ENCODE measurements at places on chromosomes 2 and 18.

- no peak for DNase-seq
Measured at GRCh38 chr2:177748360-177748759, 324.2 kb downstream of the PDE11A start.

DNA sequence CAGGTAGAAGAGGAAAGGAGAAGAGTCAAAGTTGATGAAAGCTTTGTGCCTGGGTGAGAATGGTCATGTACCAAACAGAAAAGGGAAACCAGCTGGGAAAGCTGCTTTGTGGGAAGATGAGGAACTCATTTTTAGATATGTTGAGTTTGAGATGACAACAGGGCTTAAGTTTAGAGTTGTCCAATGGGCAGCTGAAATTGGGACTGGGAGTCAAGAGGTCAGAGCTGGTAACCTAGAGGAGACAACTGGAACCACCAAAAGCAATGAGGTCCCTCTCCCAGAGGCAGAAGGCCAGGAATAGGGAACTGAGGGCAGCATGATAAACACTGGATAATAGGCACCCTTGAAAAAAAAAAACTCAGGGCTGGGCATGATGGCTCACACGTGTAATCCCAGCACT lies 48.8 kb downstream of the SLC4A1AP start:
- no peak for DNase-seq

- no peak for DNase-seq
Measured at GRCh38 chr18:61975526-61976326, 82.9 kb upstream of the RNF152 start.

DNA sequence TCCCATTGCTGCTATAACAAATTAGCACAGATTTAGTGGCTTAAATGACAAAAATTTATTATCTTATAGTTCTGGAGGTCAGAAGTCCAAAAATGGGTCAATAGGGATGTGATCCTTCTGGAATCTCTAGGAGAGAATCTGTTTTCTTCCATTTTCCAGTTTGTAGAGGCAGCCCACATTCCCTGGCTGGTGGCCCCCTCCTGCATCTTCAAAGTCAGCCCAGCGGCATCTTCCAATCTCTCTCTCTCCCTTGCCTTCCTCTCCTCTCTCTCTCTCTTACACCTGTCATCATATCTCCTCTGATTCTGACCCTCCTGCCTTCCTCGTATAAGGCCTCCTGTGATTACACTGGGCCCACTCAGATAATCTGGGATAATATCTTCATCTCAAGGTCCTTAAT lies 3.9 kb upstream of the AGAP1 start:
- no peak for DNase-seq

- DNase-seq = no peak
Measured at GRCh38 chr2:159285433-159285832, 1.1 kb downstream of the WDSUB1 start.

GRCh38 chr2:55838653-55839052 lies 84.9 kb downstream of the EFEMP1 start:
- DNase-seq = no peak

- DNase-seq = no peak
Measured at GRCh38 chr2:52077159-52077558, 1045.2 kb upstream of the NRXN1 start.

DNA sequence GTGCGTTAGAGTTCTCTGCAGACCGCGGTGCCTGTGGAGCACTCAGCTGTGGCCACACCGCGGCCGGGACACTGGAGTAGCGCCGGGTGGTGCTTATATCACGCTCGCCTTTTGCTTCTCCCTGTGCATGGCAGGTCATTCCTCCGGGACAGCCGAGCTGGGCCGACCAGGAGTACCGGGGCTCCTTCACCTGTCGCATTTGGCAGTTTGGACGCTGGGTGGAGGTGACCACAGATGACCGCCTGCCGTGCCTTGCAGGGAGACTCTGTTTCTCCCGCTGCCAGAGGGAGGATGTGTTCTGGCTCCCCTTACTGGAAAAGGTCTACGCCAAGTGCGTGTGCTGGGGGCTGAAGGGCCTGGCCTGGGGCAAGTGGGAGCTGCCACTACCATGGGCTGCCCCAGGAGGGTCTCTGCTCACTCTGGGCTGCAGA lies 4.2 kb downstream of the CAPN10 start:
- DNase-seq = no peak

GRCh38 chr2:175579646-175580045 lies 398.1 kb upstream of the ATP5MC3 start:
- DNase-seq = no peak

DNA sequence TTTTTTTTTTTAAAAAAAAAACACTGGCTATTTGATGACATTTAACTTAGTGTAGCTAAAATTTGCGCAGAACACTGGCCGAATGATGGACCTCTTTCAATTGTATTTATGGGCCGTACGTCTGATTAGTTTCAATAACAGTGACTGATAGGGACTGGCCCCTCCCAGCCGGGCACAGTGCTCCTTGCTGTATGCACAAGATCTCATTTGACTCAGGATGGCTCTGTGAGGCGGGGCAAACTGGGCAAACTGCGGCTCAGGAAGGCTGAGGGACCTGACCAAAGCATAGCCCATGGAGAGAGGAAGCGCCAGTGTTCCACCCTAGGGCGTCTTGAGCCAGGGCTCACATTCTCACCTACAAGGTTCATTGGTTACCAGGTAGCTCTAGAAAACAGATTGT lies 21.2 kb downstream of the TRAF3IP1 start:
- no peak for DNase-seq
